ENCODE measurements at places on chromosomes 12 and 14. TPM values are rescaled to one million over a fixed set of nuclear protein-coding genes. Genes with fewer than 3 reads are reported as not detected.

DNA sequence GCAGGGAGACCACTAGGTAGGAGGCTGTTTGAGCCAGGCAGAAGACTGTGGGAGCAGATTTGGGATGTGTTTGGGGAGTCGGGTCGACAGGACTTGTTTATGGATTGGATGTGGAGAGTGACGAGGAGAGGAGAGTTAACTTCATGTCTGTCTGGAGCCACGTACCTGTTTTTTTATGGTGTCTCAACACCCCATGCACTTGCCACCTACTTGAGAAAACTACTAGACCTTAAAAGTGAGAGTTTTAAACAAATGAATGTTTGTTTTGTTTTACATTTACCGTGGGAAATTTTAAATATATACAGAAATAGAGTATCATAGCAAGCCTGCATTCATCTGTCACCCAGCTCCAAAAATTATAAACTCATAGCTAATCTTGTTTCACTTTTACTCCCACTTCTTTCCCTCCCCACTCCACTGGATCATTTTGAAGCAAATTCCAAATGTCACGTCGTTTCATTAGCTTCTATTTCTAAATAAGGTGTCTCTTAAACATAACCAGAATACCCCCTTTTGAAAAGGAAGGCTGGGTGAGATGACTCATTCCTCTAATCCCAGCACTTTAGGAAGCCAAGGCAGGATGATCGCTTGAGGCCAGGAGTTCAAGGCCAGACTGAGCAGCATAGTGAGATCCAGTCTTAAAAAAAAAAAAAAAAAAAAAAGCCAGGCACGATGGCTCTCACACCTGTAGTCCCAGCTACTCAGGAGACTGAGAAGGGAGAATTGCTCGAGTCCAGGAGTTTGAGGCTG lies 136.2 kb downstream of the ANO6 start:
- no peak overlapping the region for H3K27ac ChIP-seq
- no peaks in the 10 kb centered on the region for H3K27me3 ChIP-seq
- H3K36me3 ChIP-seq: peaks cover 20% of the 10 kb centered on the region

DNA sequence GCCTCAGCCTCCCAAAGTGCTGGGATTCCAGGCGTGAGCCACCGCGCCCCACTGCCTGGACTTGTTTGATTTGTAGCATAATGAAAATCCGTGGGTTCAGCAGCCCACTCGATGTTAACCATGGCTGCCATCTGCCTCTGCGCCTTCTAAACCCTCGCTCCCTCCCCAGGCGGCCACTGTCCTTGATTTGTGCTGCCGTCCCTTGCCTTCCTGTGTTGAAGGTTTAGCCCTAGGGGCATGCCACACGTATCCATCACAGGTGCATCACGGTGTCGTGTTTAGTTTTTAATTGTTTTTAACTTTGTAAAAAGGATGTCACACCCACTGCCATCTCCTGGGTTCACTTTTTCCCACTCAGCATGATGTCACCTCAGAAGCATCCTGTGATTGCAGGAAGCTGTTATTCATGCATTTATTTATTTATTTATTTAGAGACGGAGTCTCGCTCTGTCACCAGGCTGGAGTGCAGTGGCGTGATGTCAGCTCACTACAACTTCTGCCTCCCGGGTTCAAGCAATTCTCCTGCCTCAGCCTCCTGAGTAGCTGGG lies 24.5 kb upstream of the ULK1 start:
- H3K4me3 ChIP-seq: no peak overlapping the region
- H3K27me3 ChIP-seq: no peaks in the 10 kb centered on the region
- no peak overlapping the region for H3K27ac ChIP-seq
- H3K36me3 ChIP-seq: no peaks in the 10 kb centered on the region

GRCh38 chr14:33810308-33810707 lies 140.6 kb downstream of the EGLN3 start:
- no peaks in the 10 kb centered on the region for H3K27me3 ChIP-seq
- H3K4me3 ChIP-seq: no peak overlapping the region
- no peaks in the 10 kb centered on the region for H3K36me3 ChIP-seq
- no peak for DNase-seq
- H3K27ac ChIP-seq: no peak overlapping the region
- no peaks in the 10 kb centered on the region for H3K4me1 ChIP-seq

- DNase-seq: peak; percentile 53
- no peak overlapping the region for H3K4me3 ChIP-seq
- peaks cover 34% of the 10 kb centered on the region for H3K4me1 ChIP-seq
- H3K27ac ChIP-seq: peak overlapping the region; percentile 27
- no peaks in the 10 kb centered on the region for H3K27me3 ChIP-seq
Observed at GRCh38 chr12:80556566-80556965, 112.5 kb downstream of the PTPRQ start.

- H3K4me1 ChIP-seq: no peaks in the 10 kb centered on the region
- no peaks in the 10 kb centered on the region for H3K27me3 ChIP-seq
- H3K4me3 ChIP-seq: no peak overlapping the region
Observed at GRCh38 chr12:1738446-1738845, 47.6 kb downstream of the ADIPOR2 start.

GRCh38 chr12:31773867-31774266 lies 45.0 kb upstream of the AMN1 start:
- H3K36me3 ChIP-seq: no peaks in the 10 kb centered on the region
- no peaks in the 10 kb centered on the region for H3K27me3 ChIP-seq
- no peak overlapping the region for H3K4me3 ChIP-seq
- DNase-seq: no peak

DNA sequence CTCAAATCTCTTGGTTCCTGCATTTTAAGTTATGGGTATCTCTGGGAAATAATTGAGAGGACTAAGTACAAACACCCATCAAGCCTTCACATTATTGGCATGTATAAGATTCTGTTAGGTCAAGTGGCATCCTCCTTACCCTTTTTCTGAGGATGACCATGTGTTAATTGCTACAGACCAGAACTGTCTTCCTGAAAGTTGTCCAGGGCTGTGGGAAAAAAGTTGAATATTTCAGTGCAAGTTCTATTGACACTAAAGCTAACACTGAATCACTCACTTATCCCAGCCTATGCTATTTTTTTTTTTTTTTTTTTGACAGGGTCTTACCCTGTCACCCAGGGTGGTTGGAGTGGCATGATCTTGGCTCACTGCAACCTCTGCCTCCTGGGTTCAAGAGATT lies 130.1 kb upstream of the HIF1A start:
- H3K27me3 ChIP-seq: no peaks in the 10 kb centered on the region
- no peak for DNase-seq
- peak overlapping the region; percentile 97 for H3K27ac ChIP-seq
- peaks cover 97% of the 10 kb centered on the region for H3K4me1 ChIP-seq
- H3K36me3 ChIP-seq: no peaks in the 10 kb centered on the region
- H3K4me3 ChIP-seq: no peak overlapping the region

DNA sequence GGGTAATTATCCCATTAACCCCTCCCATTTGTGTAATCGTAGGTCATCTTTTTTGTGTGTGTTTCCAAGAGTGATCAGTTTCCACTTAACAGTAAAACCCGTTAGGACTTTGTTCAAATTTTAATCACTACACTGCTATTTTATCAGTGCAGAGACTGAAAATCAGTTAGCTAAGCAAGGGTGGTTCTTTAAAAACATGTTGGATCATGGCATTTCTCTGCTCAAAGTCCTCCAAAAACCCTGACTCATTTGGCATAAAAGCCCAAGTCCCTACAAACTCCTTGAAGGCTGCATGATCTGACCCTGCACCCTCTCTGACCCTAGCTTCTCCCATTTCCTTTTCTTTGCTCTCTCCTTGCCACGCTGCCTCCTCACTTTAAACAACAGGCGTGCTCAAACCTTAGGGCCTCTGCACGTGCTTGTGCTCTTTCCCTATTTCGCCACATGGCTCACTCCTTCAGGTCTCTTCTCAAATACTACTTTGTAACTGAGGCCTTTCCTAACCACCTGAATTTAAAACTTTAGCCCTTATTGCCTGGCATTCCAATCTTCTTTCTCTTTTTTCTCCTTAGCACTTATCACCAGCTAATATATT lies 13.2 kb upstream of the OVCH1 start:
- no peaks in the 10 kb centered on the region for H3K27me3 ChIP-seq
- H3K4me1 ChIP-seq: no peaks in the 10 kb centered on the region
- H3K27ac ChIP-seq: no peak overlapping the region
- no peaks in the 10 kb centered on the region for H3K36me3 ChIP-seq

DNA sequence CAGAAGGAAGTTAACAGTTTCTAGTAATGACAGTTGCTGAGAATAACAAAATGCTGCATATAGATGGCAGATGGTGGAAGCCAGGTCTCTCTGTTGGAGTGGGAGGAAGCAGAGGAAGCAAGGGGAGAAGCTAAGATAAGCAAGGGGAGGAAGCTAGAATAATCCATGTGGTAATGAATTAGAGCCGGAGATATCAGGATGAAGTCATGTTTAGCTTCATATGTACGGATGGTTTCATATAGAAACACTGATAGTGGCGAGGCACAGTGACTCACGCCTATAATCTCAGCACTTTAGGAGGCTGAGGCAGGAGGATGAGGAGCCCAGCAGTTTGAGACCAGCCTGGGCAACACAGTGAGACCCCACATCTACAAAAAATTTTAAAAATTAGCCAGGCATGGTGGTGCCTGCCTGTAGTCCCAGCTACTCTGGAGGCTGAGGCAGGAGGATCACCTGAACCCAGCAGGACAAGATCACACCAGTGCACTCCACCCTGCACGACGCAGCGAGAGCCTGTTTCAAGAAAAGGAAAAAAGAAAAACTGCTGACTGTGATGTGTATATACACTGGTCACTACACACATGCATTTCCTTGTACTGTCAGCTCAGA lies 49.2 kb downstream of the ANAPC7 start:
- peaks cover 23% of the 10 kb centered on the region for H3K36me3 ChIP-seq
- H3K27ac ChIP-seq: no peak overlapping the region
- no peak overlapping the region for H3K4me3 ChIP-seq
- DNase-seq: no peak

- H3K4me1 ChIP-seq: peaks cover 35% of the 10 kb centered on the region
- H3K27ac ChIP-seq: peak overlapping the region; percentile 69
- H3K27me3 ChIP-seq: peaks cover 7% of the 10 kb centered on the region
- H3K4me3 ChIP-seq: peak overlapping the region; percentile 91
Observed at GRCh38 chr14:69152181-69152901, 578 bp downstream of the DCAF5 start.

- H3K27me3 ChIP-seq: no peaks in the 10 kb centered on the region
- peak; percentile 80 for DNase-seq
- H3K27ac ChIP-seq: peak overlapping the region; percentile 81
- no peaks in the 10 kb centered on the region for H3K36me3 ChIP-seq
- H3K4me1 ChIP-seq: peaks cover 42% of the 10 kb centered on the region
- H3K4me3 ChIP-seq: no peak overlapping the region
Observed at GRCh38 chr12:806200-806791, 53.9 kb downstream of the WNK1 start.

DNA sequence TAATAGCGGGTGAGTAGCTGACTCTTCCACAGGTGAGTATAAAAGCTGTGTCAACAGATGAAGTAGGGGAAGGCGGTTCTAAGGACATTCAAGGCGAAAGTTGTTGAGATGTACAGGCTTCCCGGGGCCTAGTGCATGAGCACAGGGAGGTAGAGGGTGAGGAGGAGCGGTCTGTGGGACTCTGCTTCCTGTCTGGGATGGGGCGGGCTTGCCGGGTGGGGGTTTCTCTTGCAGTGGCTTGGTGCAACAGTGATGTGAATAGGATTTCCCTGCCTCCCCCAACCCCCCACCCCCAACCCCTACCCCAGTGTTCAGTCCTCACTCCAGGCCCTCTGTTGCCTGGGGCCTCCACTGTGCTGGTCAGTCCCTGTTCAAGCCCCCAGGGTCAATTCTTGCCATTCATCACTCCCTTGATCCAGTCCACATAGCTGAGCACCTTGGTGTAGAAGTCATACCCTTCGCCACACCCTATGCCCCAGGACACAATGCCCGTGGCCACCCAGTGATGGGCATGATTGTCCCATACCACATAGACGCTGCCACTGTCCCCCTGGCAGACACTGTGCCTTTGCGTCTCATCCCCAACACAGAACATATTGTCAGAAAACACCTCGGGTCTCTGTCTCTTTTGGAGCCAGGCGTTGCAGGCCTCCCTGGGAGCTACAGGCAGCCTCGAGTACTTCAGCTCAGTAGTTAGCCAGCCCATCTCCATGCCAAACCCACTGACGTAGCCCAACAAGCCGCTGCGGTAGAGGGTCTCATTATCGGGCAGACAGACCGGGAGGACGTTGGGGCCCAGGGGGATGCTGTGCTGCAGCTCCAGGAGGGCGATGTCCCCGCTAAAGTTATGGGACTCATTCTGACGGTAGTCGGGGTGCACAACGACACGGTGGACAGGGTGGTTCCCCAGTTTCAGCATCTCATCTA lies 4.0 kb upstream of the C1R start:
- peaks cover 3% of the 10 kb centered on the region for H3K27me3 ChIP-seq
- H3K4me3 ChIP-seq: no peak overlapping the region
- H3K4me1 ChIP-seq: peaks cover 18% of the 10 kb centered on the region

GRCh38 chr12:109264095-109264942 lies 44.8 kb downstream of the FOXN4 start:
- H3K27ac ChIP-seq: no peak overlapping the region
- H3K4me1 ChIP-seq: no peaks in the 10 kb centered on the region
- H3K4me3 ChIP-seq: no peak overlapping the region
- H3K27me3 ChIP-seq: no peaks in the 10 kb centered on the region
- DNase-seq: peak; percentile 96

The JAG2 gene
- 3.3 TPM for total RNA-seq

The CEP290 gene
- total RNA-seq: 22.4 TPM

The DDX24 gene
- 134 TPM for total RNA-seq

The GALNT16 gene
- total RNA-seq: 4.1 TPM

The RDH16 gene
- under 0.01 TPM for total RNA-seq

The RHEBL1 gene
- total RNA-seq: 0.72 TPM

The KIF21A gene
- total RNA-seq: 4.7 TPM

The PPP1R36 gene
- 1.1 TPM for total RNA-seq
